T-cell (primary cell): ENCODE measurements at places on chromosomes 16 and 17.
A peak's percentile ranks its signal among the peaks of the same experiment; 100 is the strongest.

- no peak for DNase-seq
Observed at GRCh38 chr16:9415545-9415944, 324.1 kb downstream of the HAPSTR1 start.

- no peak for DNase-seq
Observed at GRCh38 chr16:14240219-14240843, 169.2 kb downstream of the MRTFB start.

- DNase-seq, result no peak
Observed at GRCh38 chr17:1566505-1567199, 4.1 kb upstream of the PITPNA start.

GRCh38 chr17:50118076-50118827 lies 11.7 kb downstream of the SAMD14 start:
- DNase-seq, result no peak

DNA sequence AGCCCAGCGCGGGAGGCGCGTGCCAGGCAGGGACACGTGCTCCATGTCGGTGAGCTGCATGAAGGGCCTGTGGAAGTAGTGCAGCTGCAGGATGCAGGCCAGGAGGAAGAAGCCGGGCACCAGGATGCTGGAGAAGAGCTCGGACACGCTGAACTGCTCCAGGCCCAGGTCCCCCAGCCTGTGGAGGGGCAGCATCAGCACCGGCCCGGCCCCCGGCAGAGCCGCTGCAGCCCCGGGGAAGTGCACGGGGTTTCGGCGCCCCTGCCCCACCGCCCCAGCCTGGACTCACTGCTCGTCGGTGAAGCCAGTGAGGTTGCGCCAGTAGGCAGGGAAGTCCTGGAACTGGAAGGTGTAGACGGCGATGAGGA lies 28.0 kb downstream of the CTU2 start:
- DNase-seq, result no peak

DNA sequence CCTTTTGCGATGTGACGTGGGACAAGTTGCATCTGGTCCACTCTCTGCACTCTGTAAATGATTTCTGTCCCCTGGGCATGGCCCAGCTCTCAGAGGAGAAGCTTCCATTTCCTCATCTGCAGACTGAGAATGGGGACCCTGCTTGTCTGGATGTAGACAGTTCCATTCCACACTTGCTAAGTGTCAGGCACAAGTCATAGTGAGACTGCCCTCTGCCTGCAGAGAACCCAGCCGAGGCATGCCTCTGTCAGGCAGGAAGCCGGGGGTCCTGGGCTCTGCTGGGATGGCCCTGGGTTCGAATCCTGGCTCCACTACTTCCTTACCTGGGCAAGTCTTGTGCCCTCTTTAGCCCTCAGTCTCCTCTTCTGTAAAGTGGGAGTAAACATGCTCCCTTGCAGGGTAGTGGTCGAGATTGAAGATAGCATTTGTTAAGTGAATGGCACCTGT lies 4.1 kb downstream of the MAP2K3 start:
- no peak for DNase-seq

GRCh38 chr16:79250502-79251098 lies 349.9 kb downstream of the MAF start:
- DNase-seq, result no peak

DNA sequence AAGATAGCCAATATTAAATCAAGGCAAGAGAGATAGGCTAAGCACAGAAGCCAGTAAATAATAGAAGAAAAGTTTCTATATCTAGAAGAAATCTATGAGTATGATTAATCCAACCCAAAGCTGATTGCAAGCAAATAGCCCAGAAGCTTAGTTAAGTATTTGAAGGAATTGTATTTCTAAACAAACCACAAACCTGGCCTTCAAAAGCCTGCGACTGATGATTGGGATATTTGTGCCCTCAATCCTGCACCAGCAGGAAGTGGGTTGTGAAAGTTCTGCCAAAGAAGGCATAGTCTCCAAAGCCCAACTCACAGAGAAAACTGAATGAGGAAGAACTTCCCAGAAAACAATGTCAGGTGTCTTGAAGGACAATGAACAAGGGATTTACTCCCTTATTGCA lies 114.5 kb upstream of the C17orf78 start:
- no peak for DNase-seq

GRCh38 chr17:72692676-72693075 lies 399.8 kb downstream of the SLC39A11 start:
- no peak for DNase-seq

DNA sequence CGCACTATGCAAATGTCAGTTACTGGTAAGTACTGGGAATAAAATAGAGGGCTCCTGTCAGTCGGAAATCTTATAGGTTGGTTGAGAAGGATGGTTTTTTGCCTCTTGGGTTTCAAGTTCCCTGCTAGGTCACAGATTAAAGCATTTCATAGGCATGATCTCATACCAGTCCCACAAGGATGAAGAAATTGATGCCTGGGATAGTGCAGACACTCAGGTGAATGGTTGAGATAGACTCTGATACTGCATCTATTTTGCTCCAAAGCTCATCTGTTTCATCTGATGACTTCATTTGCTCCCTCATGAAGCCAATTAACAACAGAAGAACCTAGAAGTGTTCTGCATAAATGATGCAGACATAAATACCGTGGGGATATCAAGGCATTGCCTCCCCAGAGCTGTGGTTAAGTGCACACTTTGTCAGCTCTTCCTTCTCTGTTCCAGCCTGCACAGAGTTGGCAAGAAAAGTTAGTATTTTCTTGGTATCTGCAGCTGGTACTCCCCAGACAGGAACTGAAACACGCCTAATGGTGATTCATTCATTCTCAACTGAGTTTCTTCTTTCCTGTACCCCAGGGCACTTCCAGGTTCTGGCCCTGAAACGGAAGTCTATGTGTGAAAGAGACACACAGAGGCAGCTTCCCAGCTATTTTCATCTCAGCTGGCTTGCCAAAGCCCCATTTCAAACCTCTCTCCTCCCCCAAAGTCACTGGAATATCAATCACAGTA lies 418.3 kb upstream of the SALL1 start:
- DNase-seq, result no peak

- peak; percentile 17 for DNase-seq
Observed at GRCh38 chr17:59521465-59522126, 43.8 kb upstream of the DHX40 start.

- DNase-seq, result no peak
Observed at GRCh38 chr16:57803134-57803990, 1.1 kb upstream of the KIFC3 start.

DNA sequence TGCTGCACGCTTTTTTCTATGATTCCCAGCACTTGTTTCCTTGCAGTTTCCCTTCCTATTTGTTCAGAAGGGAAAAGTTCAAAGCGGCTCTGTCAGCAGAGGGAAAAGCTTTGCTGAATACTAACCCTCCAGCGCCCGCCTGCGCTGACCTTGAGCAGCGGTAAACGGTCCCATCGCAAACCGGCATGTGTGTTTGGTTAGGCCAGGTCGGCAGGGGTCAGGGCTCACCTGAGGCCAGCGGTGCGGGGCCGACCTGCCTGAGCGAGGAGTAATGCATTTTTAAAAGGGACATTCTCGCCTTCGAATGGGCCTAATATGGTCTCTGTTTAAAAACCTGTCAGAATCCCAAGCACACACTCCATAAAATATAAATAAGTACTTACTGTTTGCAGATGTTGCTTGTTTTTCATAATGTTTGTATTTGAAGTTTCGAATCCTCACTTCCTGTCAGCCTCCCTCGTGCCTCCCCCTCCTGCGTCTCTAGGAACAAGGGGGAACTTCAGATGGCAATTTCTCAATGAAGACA lies 110.1 kb downstream of the IRX3 start:
- DNase-seq, result no peak

DNA sequence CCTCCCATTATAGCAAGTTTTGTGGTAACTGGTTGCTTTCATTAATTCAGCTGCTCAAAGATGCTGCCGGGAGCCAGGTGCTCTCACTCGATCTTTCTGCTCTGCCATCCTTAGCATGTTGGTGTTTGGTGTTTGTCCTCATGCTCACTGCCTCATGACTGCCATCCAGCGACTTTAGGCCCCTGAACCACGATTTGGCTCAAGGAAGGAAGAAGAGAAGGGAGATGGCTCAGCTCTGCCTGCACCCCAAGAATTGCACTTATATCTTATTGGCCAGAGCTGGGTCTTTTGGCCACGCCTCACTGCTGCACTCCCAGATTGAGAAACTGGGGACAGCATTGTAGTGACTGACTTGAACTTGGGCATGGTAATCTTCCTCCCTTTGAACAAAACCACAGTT lies 52.7 kb downstream of the ARSG start:
- peak; percentile 4 for DNase-seq

GRCh38 chr17:61414936-61415251 lies 15.3 kb downstream of the TBX2 start:
- no peak for DNase-seq

- DNase-seq, result no peak
Observed at GRCh38 chr16:715477-716199, 720 bp downstream of the METRN start.

DNA sequence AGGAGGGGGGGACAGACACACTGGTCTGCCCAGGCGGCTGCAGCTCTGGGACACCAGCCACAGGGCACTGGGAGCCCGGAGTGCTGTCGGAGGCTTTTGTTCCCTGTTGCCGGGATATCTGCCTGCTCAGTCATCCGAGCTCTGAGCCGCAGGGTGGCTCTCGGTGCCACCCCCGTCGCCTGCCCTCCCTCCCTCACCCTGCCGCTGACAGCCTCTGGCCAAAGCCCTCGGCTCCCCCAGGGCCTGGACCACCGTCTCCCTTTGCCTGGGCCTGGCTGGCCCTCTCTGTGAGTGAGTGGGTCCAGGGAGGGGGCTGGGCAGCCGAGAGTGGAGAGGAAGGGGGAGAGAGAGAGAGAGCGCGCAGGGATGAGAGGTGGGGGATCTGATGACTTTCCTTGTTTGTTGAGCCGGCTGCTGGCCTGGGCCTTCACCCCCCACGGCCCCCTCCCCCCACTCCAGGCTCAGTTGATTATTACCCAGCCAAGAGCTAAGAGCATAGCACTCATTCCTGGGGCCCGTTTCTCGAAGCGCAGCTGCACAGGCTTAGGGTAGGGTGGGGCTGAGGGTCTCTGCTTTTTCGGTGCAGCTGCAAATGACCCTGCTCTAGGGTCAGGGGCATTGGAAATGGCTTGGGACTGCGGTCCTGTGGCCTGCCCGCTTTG lies 2.7 kb downstream of the FOXJ1 start:
- no peak for DNase-seq

DNA sequence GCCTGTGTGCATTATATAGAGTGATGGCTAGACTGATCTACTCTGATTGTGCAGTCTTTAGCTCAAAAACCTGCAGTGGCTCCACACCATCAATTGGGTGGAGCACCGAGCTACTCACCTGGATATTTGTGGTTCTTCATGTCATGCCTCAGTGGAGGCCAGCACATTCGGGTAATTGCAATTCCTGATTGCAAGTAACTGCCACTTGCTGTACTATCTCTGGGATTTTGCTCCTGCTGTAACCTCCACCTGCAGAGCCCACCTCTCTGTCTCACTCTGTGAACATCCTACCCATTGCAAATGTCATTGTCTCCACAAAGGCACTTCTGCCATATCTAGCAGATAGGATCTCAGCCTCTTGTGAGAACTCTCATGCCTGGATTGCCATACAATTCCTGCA lies 1.7 kb upstream of the CCL1 start:
- DNase-seq, result no peak

- DNase-seq, result peak; percentile 34
Observed at GRCh38 chr17:32341141-32341856, 674 bp downstream of the C17orf75 start.

- DNase-seq, result peak; percentile 44
Observed at GRCh38 chr17:79844869-79845600, 5.8 kb upstream of the CBX4 start.

DNA sequence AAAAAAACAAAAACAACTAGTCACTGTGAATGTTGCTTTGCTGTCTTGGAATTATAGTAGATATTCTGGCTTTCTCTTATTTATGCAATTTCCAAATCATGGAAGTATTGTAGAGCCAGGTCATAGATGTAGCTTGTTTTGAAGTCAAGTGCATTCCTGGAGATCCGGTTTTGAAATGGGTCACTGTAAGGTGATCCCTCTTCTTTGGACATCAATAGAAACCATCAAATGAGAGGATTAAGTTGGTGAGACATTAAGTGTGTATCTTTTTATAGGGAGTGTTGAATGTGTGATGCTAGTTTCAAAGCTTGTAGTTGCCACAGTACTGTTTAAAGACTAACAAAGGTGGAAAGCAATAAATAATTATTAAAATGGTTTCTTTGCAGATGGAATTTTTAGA lies 4.5 kb downstream of the PRKAR1A start:
- DNase-seq, result no peak

DNA sequence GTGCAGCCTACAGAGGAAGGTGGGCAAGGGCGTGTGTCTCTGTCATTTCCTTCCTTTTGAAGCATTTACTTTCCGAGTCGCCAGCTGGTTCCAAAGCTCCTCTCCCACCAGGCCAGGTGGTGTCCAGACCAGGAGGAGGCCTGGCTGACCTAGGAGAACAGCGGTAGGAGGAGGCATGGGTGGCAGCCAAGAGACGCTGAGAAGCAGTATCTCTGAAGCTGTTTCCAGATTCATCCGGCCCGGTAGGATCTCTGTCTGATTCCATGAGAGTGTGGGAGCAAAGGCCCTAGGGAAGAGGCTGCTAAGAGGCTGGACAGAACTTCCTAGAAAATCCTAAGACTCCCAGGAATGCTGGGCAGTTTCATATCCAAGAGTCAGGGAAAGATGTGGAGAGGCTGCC lies 20.3 kb downstream of the MEOX1 start:
- DNase-seq, result no peak

DNA sequence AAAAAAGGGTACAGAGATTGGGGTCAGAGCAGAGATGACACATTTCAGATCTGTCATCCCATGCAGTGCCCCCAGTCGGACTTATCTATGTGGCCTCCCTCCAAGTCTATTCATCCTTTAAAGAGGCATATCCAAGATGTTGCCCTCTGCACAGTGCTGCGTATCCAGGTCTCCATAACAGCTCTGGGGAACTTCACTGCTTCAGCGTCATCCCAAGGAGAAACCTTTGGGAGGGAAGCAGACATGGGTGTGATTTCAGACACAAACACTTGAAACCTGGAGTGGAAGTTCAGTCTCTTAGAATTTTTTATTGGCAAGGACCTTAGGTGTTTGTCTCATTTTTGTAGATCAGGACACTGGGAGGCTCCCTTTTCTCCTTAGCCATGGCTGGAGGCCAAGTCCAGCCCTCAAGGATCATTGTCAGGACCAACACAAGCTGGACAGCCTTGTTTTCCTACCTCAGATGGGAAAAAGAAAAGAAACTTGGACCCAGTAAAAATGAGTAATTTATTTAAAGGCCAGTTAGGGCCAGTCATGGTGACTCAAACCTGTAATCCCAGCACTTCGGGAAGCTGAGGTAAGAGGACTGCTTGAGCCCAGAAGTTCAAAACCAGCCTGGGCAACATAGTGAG lies 23.9 kb upstream of the NLK start:
- DNase-seq, result no peak

GRCh38 chr17:7747635-7748071 lies 30.1 kb downstream of the DNAH2 start:
- DNase-seq, result no peak

- no peak for DNase-seq
Observed at GRCh38 chr17:3917391-3917931, 1.2 kb upstream of the P2RX1 start.
